Inflammatory macrophage treated with lipopolysaccharide for 4 hours (primary cell): ENCODE measurements at places on chromosomes 6 and 20.

GRCh38 chr6:24376871-24377270 lies 19.0 kb upstream of the DCDC2 start:
- no peak for DNase-seq

GRCh38 chr6:13268913-13269518 lies 59.3 kb downstream of the TBC1D7 start:
- no peak for DNase-seq

DNA sequence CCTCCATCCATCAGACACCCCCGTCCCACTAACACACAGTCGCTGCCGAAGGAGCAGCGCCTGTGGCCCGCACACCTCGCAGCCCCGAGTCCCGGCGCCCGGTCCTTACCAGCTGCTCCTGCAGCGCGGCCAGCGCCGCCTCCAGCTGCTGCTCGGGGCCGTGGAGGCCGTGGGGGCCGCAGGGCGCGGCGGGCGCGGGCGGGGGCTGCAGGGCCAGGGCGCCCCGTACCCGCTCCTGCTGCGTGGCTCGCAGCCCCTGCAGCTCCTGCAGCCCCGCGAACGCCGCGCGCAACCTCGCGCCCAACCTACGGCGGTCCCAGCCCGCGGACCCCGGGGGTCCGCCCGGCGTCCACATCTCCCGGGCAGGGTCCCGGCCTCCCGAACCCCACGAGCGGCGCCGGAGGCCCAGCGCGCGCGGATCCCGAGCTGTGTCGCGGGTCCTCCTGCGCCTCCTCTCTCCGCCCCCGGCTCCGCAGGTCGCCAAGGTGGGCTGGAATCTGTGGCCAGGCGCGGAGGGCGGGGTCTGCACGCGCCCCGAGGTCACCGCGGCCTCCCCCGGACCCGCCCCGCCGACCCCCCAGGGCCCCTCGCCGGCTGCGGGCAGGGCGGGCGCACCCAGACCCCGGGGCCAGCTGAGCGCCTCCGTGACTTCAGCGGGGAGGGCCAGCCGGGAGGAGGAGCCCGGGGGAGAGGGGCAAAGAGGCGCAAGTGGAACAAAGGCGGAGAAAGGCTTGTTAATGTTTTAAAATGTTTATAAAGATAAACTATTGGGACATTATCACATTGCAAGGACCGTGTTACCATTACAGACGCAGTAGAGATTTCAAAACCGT lies at the start of gene DACT2:
Gene DACT2, minus strand, starts transcription at position 499 of the 833 bp plus-strand sequence. Its CDS starts 144 bp downstream, at position 355.
- no peak for DNase-seq

DNA sequence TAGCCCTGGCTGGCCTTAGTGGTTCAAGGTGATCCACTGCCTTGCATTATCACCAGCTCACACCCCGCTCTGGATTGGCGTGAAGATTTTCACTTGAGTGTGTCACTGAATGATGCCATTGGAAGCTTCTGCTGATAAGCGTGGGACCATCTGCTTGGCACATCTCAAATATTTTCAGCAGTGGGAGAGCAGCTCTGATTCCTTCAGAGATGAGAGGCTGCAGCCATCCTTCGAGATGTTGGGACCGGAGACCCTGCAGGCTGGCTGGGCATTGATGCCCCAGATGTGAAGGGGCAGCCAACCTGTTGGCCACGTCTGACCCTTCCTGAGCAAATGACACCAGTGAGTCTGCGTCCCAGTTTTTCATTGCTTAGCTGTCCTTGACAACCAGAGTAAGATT lies at the start of gene MAS1:
Gene MAS1, plus strand, starts transcription at position 197 of the 400 bp plus-strand sequence. CDS start 15,968 bp downstream, outside the sequence.
- no peak for DNase-seq

- no peak for DNase-seq
These were observed 314 bp downstream of the FARS2 start for GRCh38 chr6:5261545-5262109.

- DNase-seq = no peak
These were observed 69.7 kb downstream of the SAMD3 start for GRCh38 chr6:130152908-130153510.

GRCh38 chr6:31870385-31870921 lies 7.8 kb upstream of the NEU1 start:
- DNase-seq = no peak

DNA sequence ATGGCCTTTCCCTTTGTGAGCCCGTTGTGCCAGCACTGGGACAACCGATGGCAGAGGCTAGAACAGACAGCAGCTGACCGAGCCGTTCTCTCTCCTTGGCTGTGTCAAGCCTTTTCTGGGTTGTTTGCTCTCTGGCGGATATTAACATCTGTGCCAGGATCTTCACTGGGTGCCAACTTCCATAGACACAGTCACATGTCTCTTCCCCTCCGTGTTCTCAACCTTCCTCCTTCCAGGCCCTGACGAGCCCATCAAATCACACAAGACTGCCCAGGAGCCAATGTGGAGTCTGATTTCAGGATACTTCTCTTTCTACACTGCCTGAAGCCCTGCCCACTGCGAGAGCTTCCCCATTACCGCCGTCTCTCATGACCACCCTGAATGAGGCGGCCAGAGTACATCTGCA lies 111.0 kb upstream of the RALGAPA2 start:
- peak; percentile 51 for DNase-seq

DNA sequence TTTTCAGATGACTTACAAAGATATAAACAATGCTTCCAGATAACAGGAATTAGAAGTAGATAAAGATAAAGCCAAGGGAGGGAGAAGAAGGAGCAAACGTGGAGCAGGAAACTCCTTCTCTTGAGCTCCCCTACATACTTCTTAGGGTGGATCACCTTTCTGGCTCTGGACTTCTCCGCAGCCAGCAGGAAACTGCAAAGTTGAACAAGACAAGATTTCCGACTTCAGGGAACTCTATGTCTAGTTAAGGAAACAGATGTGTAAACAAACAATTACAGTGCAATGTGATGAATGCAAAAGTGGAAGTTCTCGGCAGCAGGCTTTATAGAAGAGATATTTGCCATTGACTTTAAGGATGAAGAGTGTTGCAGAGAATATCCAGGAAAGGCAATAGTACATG lies 134.0 kb upstream of the MARCKS start:
- no peak for DNase-seq

DNA sequence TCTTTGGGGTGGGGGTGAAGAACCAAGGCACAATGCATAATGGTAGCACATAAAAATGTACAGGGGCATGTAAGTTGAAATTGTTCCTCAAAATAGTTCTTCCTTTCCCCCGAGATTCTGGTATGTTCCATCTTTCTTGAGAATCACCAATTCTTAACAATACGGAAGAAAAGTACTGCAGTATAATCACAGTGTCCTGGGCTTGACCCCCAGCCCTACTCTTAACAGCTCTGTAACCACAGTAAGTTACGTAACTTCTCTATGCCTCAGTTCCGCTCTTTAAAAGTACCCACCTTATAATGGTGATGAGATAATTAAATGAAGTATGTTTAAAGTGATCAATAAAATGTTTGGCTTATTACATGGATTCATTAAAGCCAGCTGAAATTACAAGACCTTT lies 104.5 kb downstream of the SMLR1 start:
- peak; percentile 30 for DNase-seq

- no peak for DNase-seq
These were observed 647.8 kb downstream of the RNF144B start for GRCh38 chr6:19034986-19035385.

GRCh38 chr20:1357921-1358671 lies 29.2 kb upstream of the SDCBP2 start:
- no peak for DNase-seq

DNA sequence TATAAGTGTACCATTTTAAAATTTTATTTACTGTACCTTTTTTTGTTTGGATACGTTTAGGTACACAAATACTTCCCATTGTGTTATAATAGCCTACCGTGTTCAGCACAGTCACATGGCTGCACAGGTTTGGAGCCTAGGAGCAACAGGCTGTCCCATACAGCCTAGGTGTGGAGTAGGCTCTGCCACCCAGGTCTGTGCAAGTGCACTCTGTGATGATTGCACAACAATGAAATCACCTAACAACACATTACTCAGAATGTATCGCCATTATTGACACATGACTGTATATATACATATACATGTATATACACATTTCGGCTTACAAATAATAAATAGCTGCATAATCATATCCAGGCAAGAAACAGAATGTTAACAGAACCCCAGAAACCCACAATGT lies 15.4 kb downstream of the SERAC1 start:
- DNase-seq = no peak

DNA sequence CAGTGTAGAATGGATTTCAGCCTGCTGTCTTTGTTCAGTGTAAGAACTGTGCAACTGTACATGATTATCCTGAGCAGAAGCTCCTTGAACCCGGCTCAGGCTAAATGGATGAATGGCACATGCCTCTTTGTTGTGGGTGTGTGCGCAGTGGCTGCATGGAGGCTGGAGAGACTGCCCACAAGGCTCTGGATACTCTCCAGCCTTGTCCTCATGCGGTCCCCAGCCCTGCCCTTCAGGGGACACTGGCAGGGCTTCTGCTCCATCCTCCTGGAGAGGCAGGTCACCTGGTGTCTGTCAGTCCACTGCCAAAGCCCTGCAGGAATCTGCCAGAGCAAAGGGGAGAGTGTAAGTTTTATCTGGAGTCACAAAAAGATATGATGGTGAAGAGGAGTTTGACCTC lies 241.7 kb upstream of the EXOC2 start:
- DNase-seq = no peak

DNA sequence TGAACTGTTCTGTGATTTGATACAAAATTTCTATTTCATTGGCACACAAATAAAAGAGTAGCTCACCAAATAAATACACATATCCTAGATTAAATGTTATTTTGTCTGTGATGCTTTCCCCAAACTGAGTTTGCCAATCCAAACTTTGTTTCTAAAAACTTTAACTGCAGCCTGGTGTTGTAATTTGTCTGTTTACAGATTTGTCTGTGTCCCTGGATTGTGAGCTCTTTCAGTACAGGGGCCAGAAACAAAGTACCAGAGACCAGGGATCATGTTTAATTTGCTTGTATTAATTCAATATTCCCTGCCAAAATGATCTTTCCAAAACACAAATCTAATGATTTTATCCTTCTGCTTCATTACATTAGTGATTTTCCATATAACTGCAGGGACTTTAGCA lies 1044.6 kb upstream of the GJE1 start:
- DNase-seq = no peak

GRCh38 chr20:23776067-23776771 lies 25.5 kb upstream of the CST1 start:
- no peak for DNase-seq

- DNase-seq = no peak
These were observed 165.2 kb upstream of the CENPW start for GRCh38 chr6:126174697-126175096.

DNA sequence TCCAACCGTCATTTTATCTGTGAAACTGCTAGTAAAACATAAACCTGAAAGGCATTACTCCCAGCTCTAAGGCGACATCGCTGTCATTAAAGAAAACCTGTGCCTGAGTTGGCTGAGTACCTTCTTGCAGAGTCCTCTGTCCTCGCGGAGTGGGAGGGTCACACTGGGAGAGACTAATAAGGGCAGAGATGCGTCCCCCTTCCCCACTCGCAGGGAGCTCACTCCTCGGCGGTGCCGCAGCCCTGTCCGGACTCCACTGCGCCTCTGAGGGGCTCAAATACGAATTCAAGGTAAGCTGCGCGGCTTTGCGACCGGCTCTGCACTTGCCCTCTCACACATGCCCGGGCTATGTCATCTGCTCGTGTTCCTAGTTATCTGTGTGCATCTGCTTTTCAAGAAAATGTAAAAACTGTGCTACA lies at the start of gene COL19A1:
Gene COL19A1, plus strand, starts transcription at position 206 of the 419 bp plus-strand sequence. CDS start 13,012 bp downstream, outside the sequence.
- DNase-seq = no peak

DNA sequence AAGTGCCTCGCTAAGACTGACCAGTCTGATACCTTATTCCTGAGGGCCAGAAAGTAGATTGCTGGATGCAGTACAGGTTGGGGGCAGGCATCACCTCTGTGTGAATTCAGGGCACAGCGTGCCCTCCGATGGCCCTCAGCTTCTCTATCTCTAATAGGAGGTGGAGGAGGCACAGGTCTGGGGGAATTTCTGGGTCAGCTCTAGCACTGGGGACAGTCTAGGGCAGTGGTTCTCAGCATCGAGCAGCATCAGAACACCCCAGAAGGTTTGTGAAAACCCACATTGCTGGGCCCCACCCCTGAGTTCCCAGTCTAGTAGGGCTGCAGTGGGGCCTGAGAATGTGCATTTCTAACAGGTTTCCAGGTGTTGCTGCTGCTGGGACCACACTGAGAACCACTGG lies 166.7 kb downstream of the CDC5L start:
- no peak for DNase-seq
